ENCODE measurements at places on chromosomes 12 and 14. TPM values are rescaled to one million over a fixed set of nuclear protein-coding genes. Genes with fewer than 3 reads are reported as not detected.

DNA sequence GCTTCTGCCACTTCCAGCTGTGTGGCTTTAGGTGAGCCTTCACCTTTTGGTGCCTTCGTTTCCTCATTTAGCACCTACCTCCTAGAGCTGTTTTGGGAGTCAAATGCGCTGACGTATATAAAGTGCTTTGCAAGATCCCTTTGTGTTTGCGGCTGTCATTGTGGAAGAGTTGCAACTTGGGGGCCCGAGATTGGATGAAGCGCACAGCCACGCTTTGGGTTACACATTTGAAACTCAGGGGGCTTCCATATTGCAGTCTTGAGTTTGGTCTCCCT, 636 bp upstream of the ARL6IP4 start:
- DNase-seq, result peak; percentile 94
- peaks cover 15% of the 10 kb centered on the region for H3K36me3 ChIP-seq
- peaks cover 53% of the 10 kb centered on the region for H3K4me1 ChIP-seq

DNA sequence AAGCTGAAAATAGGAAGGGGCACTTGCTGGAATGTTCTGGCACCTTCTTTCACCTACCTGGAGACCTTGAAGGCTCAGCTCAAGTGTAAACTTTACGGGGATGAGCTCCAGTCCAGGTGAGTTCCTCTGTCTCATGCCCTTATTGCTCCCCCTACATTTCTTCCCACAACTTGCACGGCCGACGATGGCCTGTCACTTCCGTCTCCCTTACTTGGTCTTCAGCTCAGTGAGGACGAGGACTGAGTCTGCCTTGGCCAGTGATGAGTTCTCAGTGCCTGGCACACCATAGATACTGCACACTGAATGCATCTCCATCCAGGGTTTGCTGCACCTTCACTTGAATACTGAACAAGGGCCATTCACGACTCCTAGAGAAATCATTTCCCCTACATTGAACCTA, 21.4 kb downstream of the ADGRD1 start:
- H3K4me1 ChIP-seq, result no peaks in the 10 kb centered on the region
- no peak for DNase-seq
- no peaks in the 10 kb centered on the region for H3K27me3 ChIP-seq
- H3K36me3 ChIP-seq, result no peaks in the 10 kb centered on the region
- H3K4me3 ChIP-seq, result no peak overlapping the region
- no peak overlapping the region for H3K27ac ChIP-seq

DNA sequence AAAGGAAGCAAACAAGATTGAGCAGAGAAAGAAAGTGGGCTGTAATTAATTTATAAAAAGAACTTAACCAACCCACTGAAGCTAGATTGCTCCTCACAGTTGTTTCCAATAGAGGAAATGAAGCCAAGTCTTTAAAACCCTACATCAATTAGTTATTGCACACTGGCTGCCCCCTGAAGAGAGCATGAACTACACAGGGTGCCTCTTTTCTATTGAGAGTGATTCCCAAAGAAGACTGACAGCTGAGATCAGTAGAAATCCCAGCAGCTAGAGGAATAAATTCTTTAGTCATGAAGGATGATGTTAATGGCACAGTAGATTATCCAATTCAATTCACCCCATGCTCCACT, 8.6 kb upstream of the USP15 start:
- H3K4me1 ChIP-seq, result no peaks in the 10 kb centered on the region
- no peak overlapping the region for H3K4me3 ChIP-seq
- no peak for DNase-seq
- no peaks in the 10 kb centered on the region for H3K36me3 ChIP-seq
- no peak overlapping the region for H3K27ac ChIP-seq

GRCh38 chr12:47896633-47897032, 8.2 kb downstream of the VDR start:
- H3K27ac ChIP-seq, result no peak overlapping the region
- no peaks in the 10 kb centered on the region for H3K27me3 ChIP-seq
- DNase-seq, result no peak
- no peak overlapping the region for H3K4me3 ChIP-seq
- peaks cover 15% of the 10 kb centered on the region for H3K4me1 ChIP-seq
- peaks cover 13% of the 10 kb centered on the region for H3K36me3 ChIP-seq

DNA sequence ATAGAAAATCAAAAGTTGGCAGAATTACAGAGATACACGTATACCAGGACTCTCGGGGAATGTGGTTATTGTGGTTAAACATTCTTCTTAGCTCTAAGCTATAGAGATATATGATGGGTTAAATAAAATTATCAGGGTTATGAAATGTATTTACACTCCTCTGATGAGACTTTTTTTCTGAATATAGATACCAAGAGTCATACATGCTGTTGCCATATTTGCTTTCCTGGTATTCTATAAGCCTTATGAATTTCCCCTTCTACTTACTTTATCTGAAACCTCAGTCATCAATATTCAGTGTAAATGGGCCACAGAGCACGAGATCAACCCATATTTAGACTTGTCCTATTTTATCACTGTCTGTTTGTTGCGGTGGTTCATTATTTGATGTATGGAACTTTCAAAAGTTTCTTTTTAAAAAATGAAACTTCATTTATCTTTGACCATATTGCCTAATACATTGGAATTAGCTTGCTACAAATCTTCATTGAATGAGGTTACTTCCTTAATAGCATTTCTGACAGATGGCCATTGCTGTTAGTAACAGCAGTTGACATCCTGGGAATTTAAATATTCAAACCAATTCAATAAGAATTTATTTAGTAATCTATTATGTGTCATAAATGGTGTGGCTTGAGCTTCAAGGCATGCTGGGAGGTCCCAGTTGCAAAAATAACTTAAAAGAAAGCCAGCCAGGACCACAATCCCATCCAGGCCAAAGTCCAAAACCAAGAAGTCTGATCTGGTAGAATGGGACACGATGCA, 393.5 kb downstream of the PCNX1 start:
- DNase-seq, result peak; percentile 38
- no peaks in the 10 kb centered on the region for H3K27me3 ChIP-seq
- no peak overlapping the region for H3K27ac ChIP-seq
- H3K4me1 ChIP-seq, result no peaks in the 10 kb centered on the region

DNA sequence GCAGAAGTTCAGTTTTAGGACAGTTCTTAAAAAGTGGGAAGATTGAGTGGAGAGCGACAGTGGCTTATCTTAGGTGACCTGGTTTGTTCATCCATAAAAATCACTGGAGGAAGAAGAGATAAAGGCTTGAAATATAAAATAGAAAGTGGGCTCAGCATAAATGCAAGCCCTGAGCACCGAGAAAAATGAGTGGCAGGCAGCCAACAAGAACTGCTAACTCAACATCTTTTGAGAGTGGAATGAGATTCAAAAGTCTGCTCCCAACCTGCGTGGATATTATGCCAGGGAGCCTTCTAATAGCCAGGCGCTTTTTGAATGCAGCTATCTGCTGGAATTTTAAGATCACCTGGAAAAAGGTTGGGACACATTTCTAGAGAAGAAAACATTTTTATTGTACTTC, 666.5 kb downstream of the FLRT2 start:
- H3K36me3 ChIP-seq, result no peaks in the 10 kb centered on the region
- no peak for DNase-seq
- no peaks in the 10 kb centered on the region for H3K4me1 ChIP-seq
- no peak overlapping the region for H3K4me3 ChIP-seq
- no peaks in the 10 kb centered on the region for H3K27me3 ChIP-seq
- no peak overlapping the region for H3K27ac ChIP-seq

GRCh38 chr14:80771201-80771600, 170.3 kb downstream of the CEP128 start:
- no peak overlapping the region for H3K4me3 ChIP-seq
- DNase-seq, result no peak
- no peaks in the 10 kb centered on the region for H3K36me3 ChIP-seq
- H3K4me1 ChIP-seq, result no peaks in the 10 kb centered on the region
- H3K27me3 ChIP-seq, result no peaks in the 10 kb centered on the region
- no peak overlapping the region for H3K27ac ChIP-seq

- no peak overlapping the region for H3K27ac ChIP-seq
- H3K36me3 ChIP-seq, result no peaks in the 10 kb centered on the region
- no peaks in the 10 kb centered on the region for H3K4me1 ChIP-seq
- no peaks in the 10 kb centered on the region for H3K27me3 ChIP-seq
Measured at GRCh38 chr14:38124506-38124905, 83.2 kb upstream of the SSTR1 start.

DNA sequence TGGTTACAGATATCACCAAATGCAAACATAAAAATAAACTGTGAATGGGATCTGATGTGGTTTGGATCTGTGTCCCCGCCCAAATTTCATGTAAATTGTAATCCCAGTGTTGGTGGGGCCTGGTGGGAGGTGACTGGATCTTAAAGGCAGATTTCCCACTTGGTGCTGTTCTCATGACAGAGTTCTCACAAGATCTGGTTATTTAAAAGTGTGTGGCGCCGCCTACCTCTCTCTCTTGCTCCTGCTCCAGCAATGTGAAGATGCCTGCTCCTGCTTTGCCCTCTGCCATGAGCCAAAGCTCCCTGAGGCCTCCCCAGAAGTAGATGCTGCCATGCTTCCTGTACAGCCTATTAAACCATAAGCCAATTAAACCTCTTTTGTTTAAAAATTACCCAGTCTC, 47.8 kb downstream of the SLC25A21 start:
- no peak overlapping the region for H3K27ac ChIP-seq
- no peak for DNase-seq
- H3K4me3 ChIP-seq, result no peak overlapping the region

DNA sequence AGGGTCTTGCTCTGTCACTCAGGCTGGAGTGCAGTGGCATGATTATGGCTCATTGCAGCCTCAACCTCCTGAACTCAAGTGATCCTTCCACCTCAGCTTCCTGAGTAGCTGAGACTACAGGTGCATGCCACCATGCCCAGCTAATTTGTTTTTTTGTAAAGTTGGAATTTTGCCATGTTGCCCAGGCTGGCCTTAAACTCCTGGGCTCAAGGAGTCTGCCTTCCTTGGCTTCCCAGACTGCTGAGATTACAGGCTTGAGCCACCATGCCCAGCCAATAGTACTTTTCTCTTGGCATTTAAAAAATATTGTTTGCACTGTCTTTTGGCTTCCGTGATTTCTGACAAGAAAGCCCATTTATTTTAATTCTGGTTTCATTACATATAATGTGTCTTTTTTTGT, 61.3 kb downstream of the DIP2B start:
- H3K4me1 ChIP-seq, result peaks cover 17% of the 10 kb centered on the region
- DNase-seq, result no peak
- no peaks in the 10 kb centered on the region for H3K27me3 ChIP-seq
- no peak overlapping the region for H3K27ac ChIP-seq

- no peaks in the 10 kb centered on the region for H3K36me3 ChIP-seq
- DNase-seq, result no peak
- H3K4me3 ChIP-seq, result no peak overlapping the region
- H3K27ac ChIP-seq, result no peak overlapping the region
Measured at GRCh38 chr14:61330511-61330910, 9.1 kb downstream of the PRKCH start.

- peaks cover 8% of the 10 kb centered on the region for H3K4me1 ChIP-seq
- no peak overlapping the region for H3K27ac ChIP-seq
- H3K27me3 ChIP-seq, result peaks cover 20% of the 10 kb centered on the region
Measured at GRCh38 chr12:52454411-52455201, 2.7 kb upstream of the KRT6B start.

DNA sequence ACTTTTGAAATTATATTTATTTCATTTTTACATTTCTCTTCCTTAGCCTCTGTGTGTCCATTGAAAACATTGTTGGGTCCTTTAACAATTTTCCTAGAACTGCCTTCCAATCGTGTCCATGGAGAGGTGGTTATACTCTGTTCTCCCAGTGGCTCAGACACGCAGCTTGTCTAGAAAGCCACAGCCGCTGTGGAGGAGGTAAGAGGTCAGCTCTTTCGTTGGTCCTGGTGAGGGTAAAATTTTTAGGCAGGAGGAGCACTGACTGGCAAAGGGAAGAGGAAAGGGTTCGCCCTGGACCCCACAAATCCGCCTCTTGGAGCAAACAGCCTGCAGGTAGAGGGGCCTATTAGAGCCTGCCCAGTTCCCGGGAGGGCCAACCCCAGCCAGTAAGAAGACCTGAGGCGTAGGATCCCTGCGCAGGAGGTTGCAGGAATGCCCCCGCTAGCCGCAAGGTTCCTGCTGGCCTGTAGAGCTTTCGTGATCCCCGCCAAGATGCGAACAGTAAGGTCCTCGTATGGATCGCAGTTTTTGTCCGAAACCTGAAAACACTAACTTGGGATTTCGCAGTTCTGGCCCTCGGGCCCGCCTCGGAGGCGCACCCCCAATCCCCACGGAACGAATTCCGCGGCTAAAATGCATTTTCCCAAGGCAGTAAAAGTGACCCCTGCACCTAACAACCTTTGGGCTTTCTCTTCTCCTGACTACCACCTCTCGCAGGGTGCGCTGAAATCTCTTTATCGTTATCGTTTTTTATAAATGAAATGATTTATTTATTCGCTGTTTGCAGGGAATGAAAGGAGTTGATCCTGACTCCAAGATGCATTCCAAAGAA, 7.5 kb upstream of the PAX9 start:
- no peak overlapping the region for H3K27ac ChIP-seq
- H3K4me1 ChIP-seq, result no peaks in the 10 kb centered on the region
- H3K36me3 ChIP-seq, result no peaks in the 10 kb centered on the region
- no peak overlapping the region for H3K4me3 ChIP-seq
- no peak for DNase-seq

DNA sequence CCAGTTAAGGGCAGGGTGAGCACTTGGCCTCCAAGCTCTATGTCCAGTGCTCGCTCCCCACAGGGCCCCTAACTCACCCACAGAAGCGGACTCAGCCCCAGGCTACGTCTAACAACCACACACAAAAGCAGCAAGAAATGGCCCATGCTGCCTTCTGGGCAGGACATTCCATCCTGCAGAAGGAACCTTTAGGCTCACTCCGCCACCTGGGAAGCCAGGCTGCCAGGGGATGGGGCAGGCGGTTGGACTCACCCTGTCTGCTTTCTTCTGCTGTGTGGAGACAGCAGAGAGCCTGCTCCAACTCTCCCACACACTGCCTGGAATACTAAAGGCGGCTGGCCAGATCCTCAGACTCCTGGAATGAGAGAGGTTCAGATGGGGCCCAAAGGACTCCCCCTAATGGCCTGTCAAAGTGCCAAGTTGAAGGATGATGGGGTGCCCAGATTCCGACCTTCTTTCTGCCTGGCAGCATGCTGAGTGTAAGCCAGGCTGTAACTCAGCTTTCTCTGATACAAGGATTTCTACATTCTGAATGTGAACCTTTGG, 27.7 kb upstream of the BLTP3B start:
- H3K4me3 ChIP-seq, result no peak overlapping the region
- no peaks in the 10 kb centered on the region for H3K4me1 ChIP-seq
- no peaks in the 10 kb centered on the region for H3K36me3 ChIP-seq
- DNase-seq, result no peak
- H3K27ac ChIP-seq, result no peak overlapping the region
- no peaks in the 10 kb centered on the region for H3K27me3 ChIP-seq

DNA sequence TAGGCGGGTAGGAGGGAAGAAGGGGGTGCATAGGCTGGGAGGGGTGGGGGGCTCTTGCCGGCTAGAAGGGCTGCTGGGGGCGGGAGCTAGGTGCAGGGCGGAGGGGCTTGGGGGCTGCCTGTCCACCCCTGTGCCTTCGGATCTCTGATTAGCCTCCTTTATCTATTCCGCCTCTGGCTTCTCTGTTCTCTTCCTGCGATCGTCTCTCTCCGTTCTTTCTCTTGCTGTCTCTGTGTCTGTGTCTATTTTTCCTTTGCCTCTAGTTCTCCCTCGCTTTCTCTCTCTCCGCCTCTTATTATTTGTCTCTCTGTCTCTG, 166.7 kb upstream of the LHX5 start:
- H3K36me3 ChIP-seq, result no peaks in the 10 kb centered on the region
- H3K27ac ChIP-seq, result no peak overlapping the region
- no peaks in the 10 kb centered on the region for H3K4me1 ChIP-seq
- DNase-seq, result no peak

Gene KRT75
- not detected for total RNA-seq

Gene FAM90A1
- not detected for total RNA-seq

Gene SERPINA9
- under 0.01 TPM for total RNA-seq

Gene NXPH4
- total RNA-seq, result 0.88 TPM
